ENCODE measurements at places on chromosomes 13 and 19.

GRCh38 chr19:4909156-4909896 is at the start of gene UHRF1:
UHRF1 (plus strand) TSS chr19:4909501; CDS start chr19:4910886, 1,385 bp downstream.
- no peak for DNase-seq

- DNase-seq = no peak
Measured at GRCh38 chr13:91986761-91987483, 588.5 kb downstream of the GPC5 start.

DNA sequence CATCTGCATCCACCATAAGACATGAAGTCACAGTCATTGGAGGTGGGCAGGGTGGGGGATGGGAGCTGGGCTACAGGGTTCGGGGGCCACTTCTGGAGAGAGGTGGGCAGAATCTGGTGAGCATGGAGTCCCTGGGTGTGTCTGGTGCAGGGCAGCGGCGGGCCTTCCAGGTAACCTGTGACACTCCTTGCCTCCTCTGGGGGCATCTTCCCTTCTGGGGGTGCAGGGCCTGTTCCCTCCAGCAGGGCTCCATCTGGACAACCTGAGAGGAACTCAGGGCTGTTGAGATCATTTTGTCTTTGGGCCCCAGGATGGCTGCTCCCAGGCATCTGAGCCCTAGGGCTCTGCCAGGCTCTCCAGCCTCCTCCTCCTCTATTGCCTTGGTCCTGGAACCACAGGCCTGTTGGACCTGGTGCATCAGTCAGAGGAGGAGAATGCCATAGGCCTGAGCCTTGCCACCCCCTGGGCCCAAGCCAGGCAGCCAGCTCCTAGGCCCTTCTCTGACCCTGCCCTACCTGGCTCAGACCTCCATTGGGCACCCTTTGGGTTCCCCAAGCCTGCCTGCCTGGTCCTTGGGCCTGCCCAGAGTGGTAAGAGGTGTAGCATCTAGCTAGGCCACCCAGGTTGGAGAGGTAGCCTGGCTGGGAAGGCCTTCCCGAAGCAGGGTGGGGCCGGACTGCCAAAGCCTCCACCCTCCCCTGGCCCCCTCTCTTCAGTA is 13.4 kb downstream of the LYL1 start:
- DNase-seq = no peak

DNA sequence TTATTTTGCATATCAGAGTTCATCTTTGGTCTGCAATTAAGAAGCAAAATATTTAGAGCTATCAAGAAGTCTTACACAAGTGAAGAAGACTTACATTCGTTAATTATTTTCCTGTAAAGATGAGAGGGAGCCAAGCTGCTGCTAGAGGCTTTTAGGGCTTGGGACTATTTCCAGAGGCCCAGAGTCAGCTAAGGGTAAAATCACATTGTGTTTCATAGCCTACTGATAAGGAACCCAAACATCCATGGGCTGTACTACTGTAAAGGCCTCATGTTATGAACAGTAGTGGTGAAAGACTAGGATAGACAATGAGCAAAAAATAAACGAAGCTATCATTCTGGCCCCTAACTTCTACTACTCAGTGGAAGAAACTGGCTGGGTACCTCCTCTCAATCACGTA is 10.9 kb upstream of the TEX30 start:
- no peak for DNase-seq

GRCh38 chr13:73465617-73465971 is 406.8 kb downstream of the KLF5 start:
- no peak for DNase-seq

DNA sequence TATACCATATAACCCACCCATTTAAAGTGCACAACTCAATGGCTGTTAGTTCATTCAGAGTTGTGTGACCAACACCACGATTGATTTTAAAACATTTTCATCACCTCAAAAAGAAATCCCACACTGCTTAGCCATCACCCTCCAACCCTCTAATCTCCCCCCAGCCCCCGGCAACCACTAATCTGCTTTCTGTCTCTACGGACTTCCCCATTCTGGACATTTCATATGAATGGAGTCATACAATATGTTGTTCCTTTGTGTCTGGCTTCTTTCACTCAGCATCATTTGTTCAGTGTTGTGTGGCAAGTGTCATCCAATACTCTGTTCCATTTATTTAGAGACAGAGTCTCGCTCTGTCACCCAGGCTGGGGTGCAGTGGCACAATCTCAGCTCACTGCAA is 4.0 kb upstream of the PNMA8B start:
- no peak for DNase-seq
